Gastrocnemius medialis (tissue), 4 donors: ENCODE measurements at places on chromosomes 7 and 10.

- DNase-seq = no peak
Observed at GRCh38 chr7:133945497-133945896, 181.6 kb upstream of the LRGUK start.

DNA sequence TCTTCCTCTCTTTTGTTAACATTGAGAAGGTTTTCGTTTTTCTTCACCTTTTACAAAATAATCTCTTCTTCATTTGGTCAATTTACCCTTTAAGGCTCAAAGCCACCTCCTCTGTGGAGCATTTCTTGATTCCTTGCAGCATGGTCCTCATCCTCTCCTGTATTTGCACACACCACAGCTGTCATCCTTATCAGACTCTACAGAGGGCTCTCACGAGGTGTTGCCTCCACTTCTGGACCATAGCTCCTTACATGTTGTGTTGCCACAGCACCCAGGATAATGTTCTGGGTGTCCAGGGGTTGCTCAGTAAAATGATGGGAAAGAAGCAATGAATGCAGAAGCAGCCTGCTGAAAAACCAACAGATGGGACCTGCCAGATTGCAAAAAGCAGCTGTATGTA lies 192.8 kb downstream of the SH2D4B start:
- no peak for DNase-seq

DNA sequence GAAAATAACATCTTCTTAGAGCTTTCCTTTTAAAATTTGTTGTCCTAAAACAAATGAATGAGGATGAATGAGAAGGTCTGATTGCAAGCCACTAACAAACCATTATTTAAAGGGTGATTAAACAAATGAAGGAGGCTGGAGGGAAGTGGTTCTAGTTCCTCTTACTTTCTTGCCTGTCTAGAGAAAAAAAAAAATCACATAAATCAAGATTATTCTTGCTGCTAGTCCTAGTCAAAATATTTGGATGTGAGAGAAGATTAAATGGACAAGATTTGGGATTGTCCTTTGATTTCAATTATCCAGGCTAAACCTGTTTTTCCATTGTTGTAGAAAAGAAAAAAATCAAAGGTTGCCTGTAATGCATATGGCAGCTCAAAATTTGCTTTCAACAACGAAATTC lies 3.3 kb downstream of the SKAP2 start:
- no peak for DNase-seq

- no peak for DNase-seq
Observed at GRCh38 chr10:2978111-2978510, 89.2 kb upstream of the PFKP start.

DNA sequence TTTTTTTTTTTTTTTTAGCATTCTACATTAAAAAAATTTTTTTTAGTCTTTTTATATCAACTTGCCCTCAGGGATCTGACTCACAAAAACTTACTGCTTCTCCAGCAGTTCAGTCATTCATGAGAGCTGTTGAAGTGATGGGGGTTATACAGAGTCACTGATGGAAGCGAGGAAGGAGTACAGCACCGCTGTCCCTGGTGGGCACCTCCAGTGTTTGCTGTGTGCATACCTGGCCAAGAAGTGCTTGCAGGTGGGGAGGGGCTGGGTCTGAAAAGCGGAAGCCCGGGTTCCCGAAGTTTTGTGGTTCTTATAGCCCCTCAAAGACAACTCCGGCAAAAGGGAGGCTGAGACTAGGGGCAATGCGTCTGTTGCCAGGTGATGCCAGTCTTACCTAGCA lies 46.2 kb downstream of the MINDY4 start:
- DNase-seq = no peak

DNA sequence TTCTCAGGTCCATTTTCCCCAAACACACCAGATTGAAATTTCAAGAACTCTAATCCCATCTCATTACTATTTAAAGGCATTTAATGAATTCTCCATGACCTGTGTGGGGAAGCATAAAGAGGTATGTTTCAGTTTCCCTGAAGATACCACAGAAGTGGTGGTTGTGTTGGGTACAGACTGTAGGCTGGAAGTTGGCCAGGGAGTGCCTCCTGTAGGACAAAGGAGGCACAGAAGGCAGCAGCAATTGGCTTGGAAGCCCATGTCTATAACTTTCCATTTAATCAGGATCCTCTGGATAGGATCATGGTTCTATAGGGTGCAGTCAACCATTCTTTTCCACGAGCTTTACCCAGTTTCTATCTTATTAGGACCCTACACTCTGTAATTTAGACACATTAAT lies 8.6 kb upstream of the BET1 start:
- no peak for DNase-seq

DNA sequence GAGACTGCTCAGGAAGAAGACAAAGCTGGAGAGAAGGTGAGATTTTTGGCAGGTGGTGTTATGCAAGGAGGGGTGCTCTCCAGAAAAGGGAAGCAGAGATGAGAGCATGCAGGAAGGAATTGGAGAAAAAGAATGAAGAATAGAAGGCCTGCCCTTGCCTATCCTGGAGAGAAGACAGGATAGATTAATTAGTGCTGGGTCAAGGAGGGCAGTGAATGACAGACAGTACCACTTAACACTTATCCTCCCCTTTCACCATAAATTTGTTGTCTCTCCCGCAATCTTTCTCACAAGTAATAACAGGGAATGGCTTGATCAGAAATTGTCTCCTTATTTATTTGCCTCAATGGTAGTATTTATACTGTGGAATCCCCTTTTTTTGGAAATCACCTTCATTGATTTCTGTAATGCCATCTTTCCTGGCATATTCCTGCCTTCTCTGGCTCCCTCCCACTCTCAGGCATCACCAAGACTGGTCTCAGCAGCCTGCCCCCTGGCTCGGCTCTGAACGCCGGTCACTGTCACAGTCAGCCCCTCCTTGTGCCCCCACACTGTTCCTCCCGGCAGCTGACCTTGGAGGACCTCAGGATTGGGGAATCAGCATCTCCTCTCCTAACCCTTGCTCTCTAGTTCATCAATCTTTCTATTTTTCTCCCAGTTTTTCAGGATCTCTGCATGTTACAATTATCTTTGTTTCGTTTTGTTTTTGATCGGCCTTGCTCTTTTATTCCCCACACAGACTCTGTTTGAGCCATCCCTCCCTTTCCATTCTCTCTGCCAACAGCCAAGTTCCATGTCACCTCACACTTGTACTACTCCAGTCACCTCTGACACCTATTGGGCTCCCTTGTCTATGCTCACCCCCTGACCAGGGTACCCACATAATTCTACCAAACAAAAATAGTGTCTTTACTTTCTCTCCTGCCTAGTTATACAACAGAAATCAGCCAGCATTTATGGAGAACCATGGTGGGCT lies 294.2 kb downstream of the PLXDC2 start:
- DNase-seq = no peak

- DNase-seq = peak; percentile 40
Observed at GRCh38 chr10:88991161-88991898, 732 bp downstream of the FAS start.

- no peak for DNase-seq
Observed at GRCh38 chr10:28442403-28442802, 90.5 kb upstream of the WAC start.

DNA sequence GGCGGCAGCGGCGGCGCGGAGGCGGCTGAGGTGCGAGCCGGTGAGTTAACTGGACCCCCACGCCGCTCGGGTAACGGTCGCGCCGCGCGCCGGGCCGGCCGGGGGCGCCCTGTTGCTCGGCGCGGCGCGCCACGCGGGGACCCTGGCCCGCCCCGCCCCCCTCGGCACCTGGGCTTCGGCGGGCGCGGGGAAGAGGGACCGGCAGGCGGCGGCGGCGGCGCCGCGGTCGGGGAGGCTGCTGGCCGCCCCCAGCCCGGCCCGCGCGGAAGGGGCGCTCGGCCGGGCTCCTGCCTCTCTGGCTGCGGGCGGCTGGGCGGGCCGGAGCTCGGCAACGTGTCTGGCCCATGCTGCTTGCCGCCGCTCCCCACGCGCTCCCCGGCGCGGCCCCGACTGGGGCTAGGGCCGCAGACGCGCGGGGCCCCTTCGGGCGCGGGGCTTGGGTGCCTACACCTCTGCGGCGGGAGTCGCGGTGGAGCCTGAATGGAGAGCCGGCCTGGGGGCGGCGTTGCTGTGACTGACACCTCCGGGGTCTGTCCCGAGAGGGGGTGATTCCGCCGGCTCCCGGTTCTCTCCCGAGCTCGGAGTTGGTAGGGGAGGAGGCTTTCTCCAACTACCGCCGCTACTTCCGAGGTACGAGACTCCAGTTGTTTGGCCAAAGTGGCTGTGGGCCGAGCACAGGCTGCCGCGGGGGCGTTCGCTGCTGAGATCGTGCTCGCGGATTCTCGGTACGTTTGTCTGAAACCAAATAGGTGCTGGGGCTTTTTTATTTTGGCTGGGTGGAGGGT lies 494 bp downstream of the PALS2 start:
- DNase-seq = peak; percentile 26

- DNase-seq = no peak
Observed at GRCh38 chr7:7521259-7521658, 14.4 kb downstream of the COL28A1 start.

DNA sequence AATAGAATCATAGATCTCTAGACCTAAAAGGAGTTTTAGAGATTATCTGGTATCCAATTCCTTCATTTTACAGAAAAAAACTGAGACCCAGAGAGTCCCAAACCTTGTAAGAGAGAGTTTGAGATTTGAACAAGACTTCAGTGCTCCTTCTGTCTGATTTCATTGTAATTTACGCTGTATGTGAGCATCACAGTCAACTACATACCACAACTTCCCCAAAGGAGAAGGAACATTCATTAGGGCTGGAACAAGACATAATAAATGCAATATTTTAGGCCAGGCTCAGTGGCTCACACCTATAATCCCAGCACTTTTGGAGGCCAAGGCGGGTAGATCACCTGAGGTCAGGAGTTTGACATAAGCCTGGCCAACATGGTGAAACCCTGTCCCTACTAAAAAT lies 17.3 kb upstream of the PRKAR2B start:
- no peak for DNase-seq

- DNase-seq = no peak
Observed at GRCh38 chr7:131502810-131503508, 53.5 kb downstream of the PODXL start.
